ENCODE measurements at places on chromosomes 13 and 19. TPM values are rescaled to one million over a fixed set of nuclear protein-coding genes. Genes with fewer than 3 reads are reported as not detected.
A peak's percentile ranks its signal among the peaks of the same experiment; 100 is the strongest.

- no peak overlapping the region for H3K27ac ChIP-seq
- no peaks in the 10 kb centered on the region for H3K27me3 ChIP-seq
- H3K4me3 ChIP-seq, result no peak overlapping the region
- DNase-seq, result no peak
- no peaks in the 10 kb centered on the region for H3K36me3 ChIP-seq
Measured at GRCh38 chr19:28829359-28829758, 383.6 kb downstream of the UQCRFS1 start.

GRCh38 chr13:60494296-60494695 lies 97.3 kb downstream of the TDRD3 start:
- no peaks in the 10 kb centered on the region for H3K27me3 ChIP-seq
- H3K4me3 ChIP-seq, result no peak overlapping the region

DNA sequence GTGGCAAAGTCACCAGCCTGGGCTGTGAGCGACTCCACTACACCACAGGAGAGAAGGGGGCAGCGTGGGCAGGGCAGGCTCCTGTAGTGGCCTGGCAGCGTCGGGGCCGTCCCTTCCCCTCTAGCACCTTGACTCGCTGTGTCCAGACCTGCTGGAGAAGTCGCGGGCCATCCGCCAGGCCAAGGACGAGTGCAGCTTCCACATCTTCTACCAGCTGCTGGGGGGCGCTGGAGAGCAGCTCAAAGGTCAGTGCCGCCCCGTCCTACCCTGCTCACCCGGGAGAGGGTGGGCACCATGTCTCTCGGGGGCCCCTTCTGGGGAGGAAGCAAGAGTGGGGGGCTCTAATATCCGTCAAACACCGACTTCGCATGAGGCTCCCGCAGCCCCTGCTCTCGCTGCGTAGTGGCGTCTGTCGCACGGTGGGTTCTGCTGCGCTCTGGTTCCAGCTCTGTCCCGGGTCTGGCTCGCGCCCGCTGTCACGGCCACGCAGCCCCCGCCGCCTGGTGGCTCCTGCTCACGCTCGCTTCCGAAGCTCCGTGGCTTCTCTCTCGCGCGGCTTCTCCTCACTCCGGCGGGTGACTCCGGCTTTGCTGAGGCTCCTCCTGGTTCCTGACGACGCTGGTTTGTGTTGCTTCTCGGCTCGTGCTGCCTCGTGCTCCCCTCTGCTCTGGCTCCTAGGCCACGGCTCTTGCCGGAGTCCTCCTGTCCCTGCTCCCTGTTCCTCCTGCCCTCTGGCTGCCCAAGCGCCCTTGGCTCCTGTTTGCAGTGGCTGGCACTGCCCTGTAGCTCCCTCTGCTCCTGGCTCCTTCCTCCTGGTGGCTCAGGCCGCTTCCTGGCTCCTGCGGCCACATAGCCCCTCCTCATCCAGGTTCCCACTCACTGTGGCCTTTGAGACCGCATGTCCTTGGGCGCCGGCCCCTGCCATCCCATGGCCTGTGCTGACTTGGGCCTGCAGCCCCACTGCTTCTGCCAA lies 27.2 kb downstream of the MYH14 start:
- no peaks in the 10 kb centered on the region for H3K4me1 ChIP-seq
- H3K27me3 ChIP-seq, result no peaks in the 10 kb centered on the region
- H3K36me3 ChIP-seq, result no peaks in the 10 kb centered on the region
- DNase-seq, result no peak
- H3K27ac ChIP-seq, result no peak overlapping the region

Gene PINLYP
- 16.8 TPM for total RNA-seq

DNA sequence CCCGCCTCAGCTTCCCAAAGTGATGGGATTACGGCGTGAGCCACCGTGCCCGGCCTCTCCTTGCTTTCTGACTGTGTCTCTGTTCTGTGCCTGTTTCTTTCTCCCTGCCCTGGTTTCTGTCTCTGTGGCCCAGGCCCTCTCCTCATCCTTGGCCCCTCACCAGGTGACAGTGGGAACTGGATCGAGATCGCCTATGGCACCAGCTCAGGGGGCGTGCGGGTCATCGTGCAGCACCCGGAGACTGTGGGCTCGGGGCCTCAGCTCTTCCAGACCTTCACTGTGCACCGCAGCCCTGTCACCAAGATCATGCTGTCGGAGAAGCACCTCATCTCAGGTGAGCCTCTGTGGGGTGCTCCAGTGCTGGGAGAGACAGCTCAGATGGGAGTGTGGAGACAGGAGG lies 9.9 kb downstream of the SHKBP1 start:
- H3K4me3 ChIP-seq, result no peak overlapping the region
- H3K4me1 ChIP-seq, result peaks cover 11% of the 10 kb centered on the region
- H3K36me3 ChIP-seq, result peaks cover 33% of the 10 kb centered on the region

- H3K4me3 ChIP-seq, result no peak overlapping the region
- peaks cover 5% of the 10 kb centered on the region for H3K27me3 ChIP-seq
- H3K4me1 ChIP-seq, result no peaks in the 10 kb centered on the region
- DNase-seq, result no peak
Measured at GRCh38 chr19:40539070-40539469, 37.6 kb upstream of the SHKBP1 start.

DNA sequence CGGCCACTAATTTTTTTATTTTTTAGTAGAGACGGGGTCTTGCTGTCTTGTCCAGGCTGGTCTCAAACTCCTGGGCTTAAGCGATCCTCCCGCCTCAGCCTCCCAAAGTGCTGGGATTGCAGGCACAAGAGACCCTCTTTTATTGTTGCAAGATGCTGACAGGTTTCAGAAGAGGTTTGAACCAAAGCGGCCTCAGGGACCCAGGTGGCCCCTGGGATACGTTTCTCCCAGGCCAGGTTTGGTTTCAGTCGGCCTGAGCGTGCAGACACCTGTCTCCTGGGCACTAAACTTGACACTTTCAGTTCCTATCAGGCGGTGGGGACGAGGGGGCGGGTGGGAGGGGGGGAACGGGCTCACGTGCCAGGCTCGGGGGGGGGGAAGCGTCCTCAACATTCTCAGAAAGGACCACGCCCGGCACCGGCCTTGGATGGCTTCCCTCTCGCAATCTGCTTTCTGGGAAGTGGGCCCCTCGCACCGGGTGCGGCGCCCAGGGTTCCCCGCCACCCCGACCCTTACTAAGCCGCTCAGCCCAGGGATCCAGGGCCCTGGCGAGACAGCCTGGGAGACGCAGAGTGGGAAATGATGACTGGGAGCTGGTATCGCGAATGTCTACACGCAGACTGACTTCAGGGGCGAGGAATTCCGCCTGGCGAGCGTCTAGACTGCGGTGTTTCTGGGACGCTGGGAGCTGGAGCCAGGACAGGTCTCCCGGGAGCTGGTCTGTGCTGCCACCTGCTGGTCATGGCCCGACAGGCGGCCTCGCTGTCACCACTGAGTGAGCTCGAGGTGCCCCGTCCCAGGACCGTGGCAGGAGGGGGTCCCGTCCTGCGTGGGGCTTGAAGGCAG lies 91.6 kb downstream of the GNG7 start:
- peak overlapping the region; percentile 77 for H3K4me3 ChIP-seq
- peaks cover 33% of the 10 kb centered on the region for H3K27me3 ChIP-seq
- H3K36me3 ChIP-seq, result no peaks in the 10 kb centered on the region
- no peak overlapping the region for H3K27ac ChIP-seq
- H3K4me1 ChIP-seq, result peaks cover 47% of the 10 kb centered on the region

- H3K36me3 ChIP-seq, result no peaks in the 10 kb centered on the region
- no peak overlapping the region for H3K27ac ChIP-seq
- H3K4me1 ChIP-seq, result peaks cover 8% of the 10 kb centered on the region
- peaks cover 24% of the 10 kb centered on the region for H3K27me3 ChIP-seq
Measured at GRCh38 chr13:102724923-102725322, 30.1 kb upstream of the METTL21C start.

- peaks cover 5% of the 10 kb centered on the region for H3K27me3 ChIP-seq
- H3K4me1 ChIP-seq, result no peaks in the 10 kb centered on the region
- no peak overlapping the region for H3K4me3 ChIP-seq
- no peak overlapping the region for H3K27ac ChIP-seq
- DNase-seq, result no peak
Measured at GRCh38 chr13:39253774-39254173, 215.5 kb downstream of the NHLRC3 start.

Gene RAX2
- total RNA-seq, result not detected

All from activated CD8-positive, alpha-beta memory T cell treated with anti-CD3 and anti-CD28 coated beads, Interleukin-2, amount 10 ng/mL, durations not matched to agents 7 days and 5 days (primary cell).